Naive thymus-derived CD8-positive, alpha-beta T cell (primary cell): ENCODE measurements at places on chromosomes 16 and 17.

GRCh38 chr16:81655469-81656162 lies 123.5 kb upstream of the PLCG2 start:
- no peak for DNase-seq

GRCh38 chr17:27808628-27809027 lies 8.3 kb upstream of the NOS2 start:
- DNase-seq, result no peak

GRCh38 chr17:32914181-32914580 lies 13.8 kb upstream of the TMEM98 start:
- no peak for DNase-seq

- no peak for DNase-seq
Measured at GRCh38 chr16:67192781-67193361, 916 bp downstream of the E2F4 start.

DNA sequence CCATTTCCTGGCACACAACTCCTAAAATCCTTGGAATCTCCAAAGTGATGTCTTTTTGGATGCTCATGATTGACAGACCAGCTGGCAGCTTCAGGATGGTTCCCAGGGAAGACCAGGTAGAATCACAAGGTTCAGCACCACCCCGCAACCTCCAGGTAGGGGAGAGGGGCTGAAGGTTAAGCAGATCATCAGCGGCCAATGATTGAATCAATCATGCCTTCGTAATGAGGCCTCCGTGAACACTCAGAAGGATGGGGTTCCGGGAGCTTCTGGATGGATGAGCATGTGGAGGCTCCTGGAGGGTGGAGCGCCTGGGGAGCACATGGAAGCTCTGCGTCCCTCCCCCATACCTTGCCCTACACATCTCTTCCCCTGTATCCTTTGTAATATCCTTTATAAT lies 185.9 kb downstream of the SEC14L1 start:
- no peak for DNase-seq
